Midbrain (tissue), 1 donor: ENCODE measurements at places on chromosomes 11 and 22.

- no peak for DNase-seq
Observed at GRCh38 chr11:83574519-83574918, 288.4 kb upstream of the CCDC90B start.

DNA sequence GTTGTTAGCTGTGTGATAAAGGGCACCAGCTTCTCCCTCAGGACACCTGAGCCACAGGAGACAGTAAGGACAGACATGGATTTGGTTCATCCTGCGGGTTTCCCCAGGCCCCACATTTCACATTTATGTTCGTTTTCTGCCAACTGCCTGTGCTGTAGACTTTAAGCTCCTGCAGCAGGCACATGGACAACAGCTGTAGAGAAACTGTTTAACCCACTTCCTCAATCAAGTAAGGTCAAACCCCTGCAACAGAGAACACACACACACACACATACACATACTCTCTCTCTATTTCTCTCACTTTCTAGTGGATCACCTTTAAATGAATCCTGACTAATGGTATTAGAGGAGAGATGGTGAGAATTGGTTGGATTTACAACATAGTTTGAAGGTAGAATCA lies 90.7 kb downstream of the C11orf87 start:
- DNase-seq: no peak

DNA sequence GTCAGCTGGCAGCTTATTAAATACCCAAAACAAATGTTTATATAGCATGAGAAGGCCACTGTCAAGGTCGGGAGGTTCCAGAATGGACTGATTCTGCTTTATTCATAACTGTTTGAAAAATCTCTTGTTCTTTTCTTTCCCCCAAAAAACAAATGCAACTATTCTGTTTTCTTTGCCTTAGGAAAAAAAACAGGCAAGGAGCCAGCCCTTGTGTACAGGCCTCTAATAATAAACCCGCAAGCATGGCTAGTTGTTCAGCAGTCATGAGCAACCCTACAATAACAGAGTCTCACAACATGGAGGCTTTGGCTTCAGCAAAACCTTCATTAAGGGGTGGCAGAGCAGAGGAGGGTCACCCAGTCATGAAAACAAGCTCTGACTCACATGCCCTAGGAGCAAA lies 191.7 kb downstream of the KIRREL3 start:
- DNase-seq: peak; percentile 64

DNA sequence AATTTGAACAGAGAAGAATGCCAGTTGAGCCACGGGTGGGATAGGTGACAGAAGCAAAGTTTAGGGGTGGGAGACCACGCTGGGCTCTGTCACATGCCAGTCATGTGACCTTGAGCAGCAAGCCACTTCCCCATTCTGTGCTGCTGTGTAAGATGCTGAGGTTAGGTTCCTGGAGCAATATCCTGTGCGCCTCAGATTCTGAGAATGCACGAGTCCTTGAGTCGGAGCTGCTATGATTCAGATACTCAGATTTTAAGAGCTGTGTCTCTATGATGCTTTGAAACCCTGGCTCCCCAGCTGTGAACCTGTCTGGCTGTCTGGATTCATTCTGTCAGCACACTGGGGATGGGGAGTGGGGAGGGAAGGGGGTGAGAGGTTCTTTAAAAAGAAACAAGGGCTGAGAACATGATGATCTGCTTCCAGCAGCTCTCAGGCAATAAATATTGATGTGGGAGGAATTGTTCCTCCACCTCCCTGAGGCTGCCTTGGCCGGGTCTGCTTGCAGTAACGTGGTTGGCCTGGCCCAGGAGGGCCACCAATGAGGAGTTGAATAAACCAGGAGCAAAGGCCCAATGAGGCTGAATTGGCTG lies 24.0 kb downstream of the SLCO2B1 start:
- peak; percentile 44 for DNase-seq

DNA sequence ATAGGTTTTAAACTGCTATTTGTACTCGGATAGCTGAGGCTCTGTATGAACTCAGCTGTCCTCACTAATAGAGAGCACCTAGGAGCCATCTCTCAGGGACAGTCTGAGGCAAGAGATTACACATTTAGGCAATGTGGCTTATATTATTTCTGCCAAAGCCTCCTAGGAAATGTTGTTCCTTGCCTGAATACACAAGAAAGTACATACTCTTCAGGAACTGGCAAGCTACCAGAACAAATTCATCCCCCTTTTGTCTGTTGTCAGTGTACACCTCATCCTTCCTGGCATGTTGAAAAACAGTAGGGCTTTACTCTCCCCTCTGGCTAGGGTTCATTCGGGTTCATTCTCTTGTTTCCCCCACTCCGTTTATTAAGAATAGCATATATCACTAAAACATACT lies 615.9 kb upstream of the FAT3 start:
- DNase-seq: no peak

DNA sequence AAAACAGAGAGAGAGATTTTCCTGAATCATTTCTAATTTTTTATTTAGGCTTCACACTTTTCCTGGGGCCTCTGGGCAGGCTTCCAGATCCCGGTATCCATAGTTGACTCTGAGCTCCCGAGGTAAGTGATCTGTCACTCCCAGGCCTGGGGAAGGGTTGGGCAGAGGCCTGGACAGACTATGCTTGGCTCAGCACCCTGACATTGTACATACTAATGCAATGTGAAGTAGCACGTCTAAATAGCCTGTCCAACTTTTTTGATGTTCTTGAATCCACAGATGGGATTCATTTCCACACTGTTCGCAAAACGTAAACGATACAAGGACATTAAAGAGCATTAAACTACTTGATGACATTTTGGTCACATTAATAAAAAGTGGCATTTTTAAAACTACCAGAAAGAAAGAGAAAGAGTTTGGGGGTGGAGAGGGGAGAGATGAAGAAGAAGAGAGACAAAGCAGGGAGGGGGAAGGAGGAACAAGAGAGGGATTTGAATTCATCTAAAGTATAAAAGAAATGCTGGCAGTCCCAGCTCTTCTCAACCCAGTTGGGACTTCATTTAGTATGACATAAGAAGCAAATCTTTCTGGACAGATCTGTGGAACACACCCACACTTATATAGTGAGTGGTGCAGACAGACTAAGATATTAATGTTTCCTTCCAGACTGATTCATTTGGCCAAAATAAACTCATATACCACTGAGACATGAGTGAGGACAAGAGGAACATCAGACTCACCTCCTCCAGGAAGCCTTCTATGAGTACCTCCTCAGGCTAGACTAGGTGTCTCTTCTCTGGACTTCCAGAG lies 514.2 kb downstream of the SOX6 start:
- no peak for DNase-seq

- no peak for DNase-seq
Observed at GRCh38 chr11:38476808-38477575, 1879.0 kb upstream of the RAG2 start.

GRCh38 chr11:18455686-18456372 lies at the start of gene LDHAL6A:
LDHAL6A (plus strand) TSS chr11:18455856; CDS start chr11:18456681, 825 bp downstream.
- no peak for DNase-seq

- no peak for DNase-seq
Observed at GRCh38 chr22:41127451-41127850, 35.1 kb downstream of the EP300 start.

DNA sequence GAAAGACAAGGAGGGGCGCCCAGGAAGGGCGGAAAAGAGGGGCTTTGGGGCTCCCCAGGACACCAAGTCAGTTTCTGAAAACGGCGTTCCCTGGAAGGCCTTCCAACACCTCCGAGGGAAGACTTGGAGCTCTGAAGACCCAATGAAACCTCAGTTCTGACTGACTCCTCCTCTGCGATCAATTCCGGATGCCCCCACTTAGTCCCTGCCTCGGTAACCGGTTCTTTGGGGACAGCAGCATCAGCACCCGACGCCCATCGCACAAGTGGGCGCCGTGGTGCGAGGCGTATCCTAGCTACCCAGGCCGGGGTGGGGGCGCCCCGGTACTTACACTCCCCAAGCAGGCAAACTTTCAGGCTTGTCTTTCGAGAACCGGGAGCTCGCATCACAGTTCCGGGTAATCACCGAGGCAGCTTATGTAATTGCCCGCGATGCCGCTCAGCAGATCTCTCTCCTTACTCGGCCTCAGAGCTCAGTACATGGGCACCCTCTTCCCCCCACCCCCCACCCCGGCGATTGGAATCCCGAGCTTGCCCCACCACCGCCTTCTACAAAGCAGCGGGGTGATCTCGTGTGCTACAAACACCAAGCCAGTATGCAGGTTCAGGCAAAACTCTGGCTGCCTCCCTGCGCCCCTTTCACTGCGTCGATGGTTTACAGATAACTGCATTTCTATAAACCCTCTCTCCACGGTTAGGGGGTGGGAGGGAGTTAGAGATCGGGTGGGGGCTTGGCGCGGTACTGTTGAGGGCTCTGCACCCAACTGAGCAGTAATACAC lies 2.0 kb downstream of the TENM4 start:
- DNase-seq: no peak

GRCh38 chr22:24118689-24119384 lies 62.5 kb upstream of the SUSD2 start:
- peak; percentile 29 for DNase-seq

DNA sequence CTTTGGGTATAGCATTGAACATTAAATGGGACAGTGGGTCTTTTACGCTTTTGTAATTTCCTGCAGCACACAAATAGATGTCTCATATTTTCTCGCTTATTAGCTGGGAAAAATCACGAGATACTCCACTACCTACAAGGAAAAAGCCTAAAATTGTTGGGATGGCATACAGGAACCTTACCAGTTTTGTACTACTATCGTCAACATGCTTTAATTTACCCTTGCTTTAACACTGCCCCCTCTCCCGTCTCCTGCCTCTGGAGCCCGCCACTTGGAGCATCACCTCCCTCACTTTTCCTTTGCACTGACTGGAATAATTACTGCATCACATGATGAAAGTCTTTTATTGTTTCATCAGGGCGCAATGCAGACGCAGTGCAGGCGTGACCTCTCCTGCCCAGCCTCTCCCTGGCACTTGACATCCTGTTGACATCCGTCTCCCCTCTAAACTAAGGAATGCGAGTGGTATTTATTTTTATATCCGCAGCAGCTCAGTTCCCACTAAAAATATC lies 1.0 kb upstream of the FNBP4 start:
- peak; percentile 76 for DNase-seq

- DNase-seq: no peak
Observed at GRCh38 chr11:16394947-16395346, 38.6 kb upstream of the SOX6 start.

- DNase-seq: no peak
Observed at GRCh38 chr22:28903080-28903479, 19.7 kb downstream of the ZNRF3 start.

DNA sequence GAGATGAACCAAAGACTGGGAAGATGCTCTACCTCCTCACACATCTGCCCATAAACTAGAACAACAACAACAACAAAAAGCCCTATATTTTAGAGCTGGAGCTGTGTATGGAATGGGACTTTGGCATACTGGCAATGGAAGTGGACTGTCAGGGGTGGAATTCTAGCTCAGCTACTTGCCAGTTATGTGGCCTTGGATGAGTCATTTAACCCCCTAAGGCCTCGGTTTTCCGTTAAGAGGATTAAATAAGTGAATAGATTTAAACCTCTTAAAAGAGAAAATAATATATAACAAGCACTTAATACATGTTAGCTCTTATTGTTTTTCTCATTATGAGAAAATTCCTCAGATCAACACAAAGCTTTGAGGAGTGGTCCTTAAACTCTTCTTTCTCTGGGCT lies 195.0 kb downstream of the KIF18A start:
- DNase-seq: no peak

DNA sequence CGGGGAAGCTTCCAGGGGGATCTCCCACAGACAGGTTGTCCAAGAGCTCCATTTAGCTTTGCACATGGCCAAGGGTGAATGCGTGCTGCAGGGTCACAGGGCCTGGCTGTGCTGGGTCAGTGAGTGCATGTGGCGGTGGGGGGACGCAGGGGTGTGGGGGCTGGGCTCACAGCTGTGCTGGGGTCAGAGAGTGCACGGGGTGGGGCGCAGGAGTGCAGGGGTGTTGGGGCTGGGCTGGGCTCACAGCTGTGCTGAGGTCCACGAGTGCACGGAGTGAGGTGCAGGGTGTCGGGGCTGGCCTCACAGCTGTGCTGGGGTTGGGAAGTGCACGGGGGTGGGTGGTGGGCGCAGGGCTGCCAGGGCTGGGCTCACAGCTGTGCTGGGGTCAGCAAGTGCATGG lies 557.7 kb downstream of the BRD1 start:
- DNase-seq: no peak

DNA sequence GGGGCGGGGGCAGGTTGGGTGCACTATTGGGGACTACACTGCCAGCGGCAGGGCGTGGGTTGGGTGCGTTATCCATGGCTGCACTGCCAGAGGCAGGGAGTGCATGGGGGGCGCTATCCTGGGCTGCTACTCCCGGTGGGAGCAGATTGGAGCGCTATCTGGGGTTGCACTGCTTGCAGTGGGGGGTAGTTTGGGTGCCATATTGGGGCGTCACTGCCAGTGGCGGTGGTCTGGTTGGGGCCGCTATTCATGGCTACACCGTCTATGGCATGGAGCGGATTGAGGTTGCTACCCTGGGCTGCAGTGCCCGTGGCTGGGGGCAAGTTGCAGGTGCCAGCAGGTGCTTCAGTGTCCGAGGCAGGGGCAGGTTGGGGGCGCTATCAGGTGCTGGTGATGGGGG lies 36.2 kb downstream of the C22orf42 start:
- DNase-seq: no peak

- DNase-seq: no peak
Observed at GRCh38 chr11:62614275-62614674, 1.2 kb downstream of the ROM1 start.

- no peak for DNase-seq
Observed at GRCh38 chr11:92929653-92930052, 39.8 kb upstream of the MTNR1B start.

DNA sequence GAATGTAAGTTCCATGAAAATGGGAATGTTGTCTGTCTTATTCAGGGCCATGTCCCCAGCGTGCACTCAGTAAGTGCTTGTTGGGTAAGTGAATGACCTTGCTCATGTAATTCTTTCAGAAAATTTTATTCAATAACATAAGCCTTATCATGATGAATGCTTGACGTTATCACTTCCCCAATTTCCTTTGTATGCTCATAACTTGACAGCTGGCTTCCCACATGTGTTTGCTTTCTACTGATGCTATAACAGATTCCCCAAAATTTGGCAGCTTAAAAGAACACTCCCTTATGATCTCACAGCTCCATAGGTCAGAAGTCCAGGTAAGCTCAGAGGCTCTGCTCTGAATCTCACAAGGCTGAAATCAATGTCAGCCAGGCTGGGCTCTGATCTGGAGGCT lies 155.8 kb upstream of the POU2AF2 start:
- no peak for DNase-seq

DNA sequence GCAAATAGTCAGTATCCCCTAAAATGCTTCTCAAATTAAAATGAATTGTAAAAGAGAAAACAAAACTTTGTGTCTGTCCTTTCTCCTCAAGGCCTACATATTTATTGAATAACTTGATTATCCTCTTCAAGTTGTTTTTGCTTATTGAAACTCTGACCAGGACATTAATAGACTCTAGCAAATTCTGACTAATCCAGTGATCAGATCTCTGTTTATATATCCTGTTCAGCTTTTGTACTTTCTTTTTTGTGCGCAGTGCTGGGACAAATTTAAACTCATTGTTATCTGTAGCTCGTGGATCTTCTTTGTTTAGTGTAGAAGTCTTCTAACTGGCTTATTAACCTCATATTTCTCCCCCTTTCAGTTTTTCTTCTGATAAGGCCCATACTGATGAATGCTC lies 139.9 kb upstream of the SORL1-AS1 start:
- DNase-seq: no peak

- DNase-seq: no peak
Observed at GRCh38 chr11:95404370-95404769, 173.4 kb upstream of the SESN3 start.

- DNase-seq: no peak
Observed at GRCh38 chr11:34344410-34344767, 13.4 kb downstream of the ABTB2 start.
